RWPE1 (cell line): ENCODE measurements at places on chromosomes 11 and 22.

GRCh38 chr11:104764710-104765045 is 133.6 kb downstream of the CASP12 start:
- DNase-seq = no peak

- DNase-seq = peak; percentile 48
These were observed 102.7 kb downstream of the COMMD9 start for GRCh38 chr11:36186340-36187175.

GRCh38 chr11:10942620-10943019 is 84.8 kb upstream of the ZBED5 start:
- no peak for DNase-seq

GRCh38 chr11:121344824-121345223 is 52.3 kb downstream of the SC5D start:
- DNase-seq = no peak

- DNase-seq = no peak
These were observed 62.7 kb downstream of the HIRA start for GRCh38 chr22:19368876-19369275.

GRCh38 chr11:107722662-107723061 is 10.8 kb upstream of the SLN start:
- no peak for DNase-seq

GRCh38 chr11:18789942-18790341 is 1.7 kb downstream of the PTPN5 start:
- DNase-seq = no peak

GRCh38 chr22:49900441-49901230 is 17.6 kb downstream of the ALG12 start:
- no peak for DNase-seq

DNA sequence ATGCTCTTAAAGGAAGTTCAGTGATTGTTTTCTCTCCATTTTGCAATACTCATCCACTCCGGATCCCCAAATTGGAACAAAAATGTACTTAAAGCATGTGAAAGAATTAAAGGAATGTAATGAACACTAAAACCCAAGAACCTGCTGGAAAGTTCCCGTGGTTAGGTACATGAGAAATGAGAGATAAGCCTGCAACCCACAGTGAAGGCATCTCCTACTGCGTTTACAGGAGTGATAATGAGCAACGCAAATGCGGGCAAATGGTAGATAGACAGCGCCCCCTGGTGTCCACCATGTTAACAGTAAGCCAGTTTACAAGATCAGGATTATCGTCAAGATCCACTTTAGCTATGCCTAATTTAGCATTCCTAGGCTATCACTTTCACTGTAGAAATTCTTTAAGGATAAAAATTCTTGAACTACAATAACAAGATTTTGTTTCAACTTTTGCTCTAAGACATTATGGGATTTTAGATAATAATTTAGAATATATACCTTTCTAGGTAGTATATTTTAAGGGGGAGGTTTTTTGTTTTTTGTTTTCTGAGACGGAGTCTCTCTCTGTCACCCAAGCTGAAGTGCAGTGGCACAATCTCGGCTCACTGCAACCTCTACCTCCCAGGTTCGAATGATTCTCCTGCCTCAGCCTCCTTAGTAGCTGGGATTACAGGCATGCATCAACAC is 29.9 kb downstream of the ALG9 start:
- DNase-seq = peak; percentile 66

DNA sequence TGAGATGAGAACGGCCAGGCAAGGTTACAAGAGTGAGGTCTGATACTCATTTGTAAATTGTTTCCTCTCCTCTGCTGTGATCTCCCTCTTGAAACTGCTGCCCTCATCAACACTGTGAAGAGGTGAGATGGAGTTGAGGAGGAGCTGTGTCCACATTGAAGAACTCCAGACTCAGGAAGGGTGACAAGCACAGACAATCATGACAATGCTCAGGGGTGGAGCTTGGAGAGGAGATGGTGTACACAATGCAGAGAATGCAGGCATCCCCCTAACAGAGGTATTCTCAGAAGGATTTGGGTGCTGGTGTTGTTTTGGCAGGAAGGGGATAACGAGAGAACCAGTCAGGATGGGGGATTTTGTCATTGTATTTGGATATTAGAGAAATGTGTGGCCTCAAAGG is 21.5 kb upstream of the MMP7 start:
- no peak for DNase-seq
